GDM1 (cell line): ENCODE measurements at places on chromosomes 5 and 9.

DNA sequence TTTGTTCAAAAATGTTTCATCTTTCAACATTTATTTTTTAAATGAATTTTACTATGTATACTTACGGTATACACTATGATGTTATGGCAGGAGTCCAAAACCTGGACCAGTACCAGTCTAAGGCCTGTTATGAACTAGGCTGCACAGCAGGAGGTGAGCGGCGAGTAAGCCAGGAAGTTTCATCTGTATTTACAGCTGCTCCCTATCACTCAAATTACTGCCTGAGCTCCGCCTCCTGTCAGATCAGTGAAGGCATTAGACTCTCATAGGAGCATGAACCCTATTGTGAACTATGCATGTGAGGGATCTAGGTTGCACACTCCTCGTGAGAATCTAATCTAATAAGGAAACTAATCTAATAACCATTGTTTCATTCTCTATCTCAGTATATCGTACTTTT is 715.5 kb upstream of the PTPRD start:
- no peak for DNase-seq

- DNase-seq: no peak
Measured at GRCh38 chr5:72495410-72495809, 11.8 kb downstream of the ZNF366 start.

DNA sequence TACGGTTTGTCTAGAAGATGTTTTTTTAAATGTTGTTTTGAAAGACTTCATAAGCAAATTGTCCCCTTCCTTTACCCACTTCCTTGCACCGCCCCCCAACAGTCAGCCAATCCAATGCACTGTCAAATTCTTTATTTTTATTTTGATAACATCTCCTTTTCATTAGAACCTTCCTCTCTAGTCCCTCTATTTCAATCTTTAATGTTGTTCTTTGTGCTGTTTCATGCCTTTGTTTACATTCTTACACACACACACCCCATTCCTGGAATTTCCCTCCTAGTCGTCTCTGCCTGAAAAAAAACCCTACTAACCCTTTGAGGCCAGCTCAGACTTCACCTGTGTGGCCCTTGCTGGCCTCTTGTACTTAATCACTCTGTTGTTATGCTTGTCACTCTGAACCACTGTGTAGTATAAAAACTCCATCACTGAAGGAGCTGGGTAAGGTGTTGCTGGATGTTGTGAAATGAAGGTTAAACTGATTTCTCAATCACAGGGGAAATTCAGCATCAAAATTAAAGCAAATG is 133.4 kb downstream of the UGCG start:
- no peak for DNase-seq

DNA sequence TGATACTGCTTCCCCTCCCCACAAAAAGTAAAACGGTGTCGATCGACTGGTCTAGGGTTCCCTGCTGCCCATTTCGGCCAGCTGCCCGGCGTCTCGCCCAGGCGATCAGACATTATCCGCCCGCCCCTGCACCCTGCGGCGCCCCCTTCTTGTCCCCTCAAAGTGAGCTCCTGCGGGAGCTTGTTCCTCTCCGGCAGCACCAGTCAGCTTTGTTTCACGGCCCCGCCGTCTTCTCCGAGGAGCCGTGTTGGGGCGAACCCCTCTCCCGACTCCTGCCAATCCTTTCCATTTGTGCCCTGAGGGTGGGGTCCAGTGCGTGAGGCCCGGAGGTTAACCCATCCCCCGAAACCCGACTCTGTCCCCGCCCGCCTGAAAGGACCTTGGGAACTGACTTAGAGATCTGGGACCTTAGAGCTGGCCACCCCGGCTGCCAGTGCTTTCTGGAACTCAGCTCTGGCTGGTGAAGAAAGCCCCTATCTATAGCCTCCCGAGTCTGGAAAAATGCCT is 518 bp downstream of the UBE2B start:
- no peak for DNase-seq

- DNase-seq: no peak
Measured at GRCh38 chr5:129399069-129399468, 61.0 kb upstream of the ADAMTS19 start.

DNA sequence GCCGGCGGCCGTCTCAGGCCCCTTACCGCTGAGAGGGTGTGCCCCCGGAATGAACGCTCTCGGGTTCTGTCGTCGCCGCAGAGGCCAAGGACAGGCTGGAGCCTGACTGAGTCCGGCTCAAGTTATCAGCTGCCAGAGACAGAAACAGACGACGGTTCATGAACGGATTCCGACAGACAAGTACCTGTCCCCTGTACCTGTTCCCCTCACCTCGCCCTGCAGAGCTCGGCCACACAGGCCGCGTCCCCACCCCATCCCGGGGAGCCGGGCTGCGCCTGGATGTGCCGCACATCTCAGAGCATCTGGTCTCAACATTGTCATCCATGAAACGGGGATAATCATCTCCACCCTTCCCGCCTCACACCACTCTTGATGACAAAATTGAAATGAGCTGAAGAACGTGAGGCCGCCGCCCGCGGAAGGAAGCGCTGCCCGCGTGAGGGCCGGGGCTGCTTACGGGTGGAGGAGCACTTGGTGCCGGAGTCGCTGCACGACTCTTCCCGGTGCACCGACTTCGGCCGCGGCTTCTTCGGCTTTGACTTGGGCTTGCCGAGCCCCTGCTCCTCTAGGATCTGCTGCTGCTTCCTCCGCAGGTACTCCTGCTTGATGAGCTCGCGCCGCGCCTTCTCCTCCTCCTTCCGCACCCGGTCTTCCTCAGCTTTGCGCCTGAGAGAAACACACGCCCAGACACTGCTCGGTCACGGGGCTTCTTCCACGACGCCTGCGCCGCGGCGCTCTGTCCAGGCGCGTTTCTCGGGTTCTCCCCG is 89.2 kb downstream of the CAMSAP1 start:
- no peak for DNase-seq

GRCh38 chr9:72734631-72735030 is 213.2 kb downstream of the TMC1 start:
- no peak for DNase-seq

DNA sequence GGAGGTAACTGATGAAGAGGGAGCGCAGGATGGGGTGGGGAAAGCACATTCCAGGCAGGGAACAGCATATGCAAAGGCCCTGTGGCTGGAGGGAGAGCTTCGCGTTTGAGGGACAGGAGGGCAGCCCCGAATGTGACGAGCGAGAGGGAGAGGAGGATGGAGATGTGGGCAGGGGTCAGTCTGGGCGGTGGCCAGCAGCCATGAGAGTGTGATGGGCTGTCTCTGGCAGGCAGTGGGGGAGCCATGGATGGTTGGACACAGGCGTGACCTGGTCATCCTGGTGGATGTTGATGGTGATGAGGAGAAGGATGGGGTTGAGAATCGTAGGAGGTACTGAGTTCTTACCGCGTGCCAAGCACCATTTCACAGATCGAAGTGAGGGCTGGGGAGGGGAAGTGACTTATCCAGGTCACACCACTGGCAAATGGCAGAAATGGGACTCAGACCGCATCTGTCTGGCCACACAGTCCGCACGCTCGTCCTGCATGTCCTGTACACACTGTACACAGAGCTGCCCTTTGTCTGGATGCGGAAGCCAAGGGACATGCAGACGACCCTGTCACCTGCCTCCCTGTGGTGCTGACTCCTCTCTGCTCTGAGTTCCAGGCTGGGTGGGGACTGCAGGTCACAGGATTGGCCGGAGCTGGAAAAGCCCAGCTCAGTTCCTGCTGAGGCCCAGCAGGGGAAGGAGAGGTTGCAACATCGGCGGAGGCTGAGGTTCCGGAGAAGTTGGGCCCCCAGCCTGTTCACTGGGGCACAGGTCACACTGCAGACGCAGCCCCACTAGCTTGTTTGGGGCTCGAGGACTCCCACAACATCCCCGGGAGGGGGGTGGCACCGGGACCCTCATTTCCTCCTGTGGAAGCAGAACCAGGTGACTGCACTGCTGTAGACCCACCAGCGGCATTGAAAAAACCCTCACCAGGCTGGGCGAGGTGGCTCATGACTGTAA is 165.6 kb upstream of the IER5L start:
- no peak for DNase-seq

GRCh38 chr9:73152953-73153352 is 1.3 kb downstream of the ANXA1 start:
- DNase-seq: no peak

DNA sequence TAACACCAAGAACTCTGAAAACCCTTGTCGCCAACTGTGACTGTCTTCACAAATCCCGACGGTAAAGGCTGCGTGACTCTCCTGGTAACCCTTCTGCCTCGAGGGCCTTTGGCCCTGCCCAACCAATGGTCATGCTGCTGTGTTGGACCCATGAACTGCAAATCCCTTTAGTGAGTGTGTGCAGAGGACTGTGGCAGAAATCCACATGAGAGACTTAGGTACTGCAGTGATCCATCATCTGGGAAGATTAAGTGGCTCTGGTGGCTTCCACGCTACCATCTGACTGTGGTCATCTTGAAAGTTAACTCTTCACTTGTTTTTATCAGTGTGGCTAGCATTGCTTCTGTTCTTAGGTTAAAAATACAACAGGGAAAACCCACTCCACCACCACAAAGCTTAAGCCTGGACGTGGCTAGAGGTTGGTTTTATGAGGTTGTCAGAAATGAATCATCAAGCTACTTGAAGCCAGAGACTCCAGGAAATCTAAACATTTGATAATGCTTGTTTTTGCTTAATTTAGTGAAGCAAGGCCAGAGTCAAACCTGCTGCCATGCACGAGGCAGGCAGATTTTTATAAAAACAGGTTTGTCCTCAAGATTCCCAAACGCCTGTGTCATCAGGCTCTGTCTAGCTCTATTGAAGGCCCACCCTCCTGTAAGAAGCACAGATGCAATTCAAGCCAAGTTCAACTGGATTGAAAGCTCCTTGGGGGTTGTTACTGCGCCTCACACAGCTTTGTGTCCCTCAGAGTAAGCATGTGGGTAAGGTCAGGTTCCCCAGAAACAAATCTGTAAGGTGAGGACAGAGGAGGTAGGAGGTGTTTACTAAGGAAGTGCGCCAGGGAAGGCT is 52.7 kb upstream of the ERCC6L2 start:
- no peak for DNase-seq

DNA sequence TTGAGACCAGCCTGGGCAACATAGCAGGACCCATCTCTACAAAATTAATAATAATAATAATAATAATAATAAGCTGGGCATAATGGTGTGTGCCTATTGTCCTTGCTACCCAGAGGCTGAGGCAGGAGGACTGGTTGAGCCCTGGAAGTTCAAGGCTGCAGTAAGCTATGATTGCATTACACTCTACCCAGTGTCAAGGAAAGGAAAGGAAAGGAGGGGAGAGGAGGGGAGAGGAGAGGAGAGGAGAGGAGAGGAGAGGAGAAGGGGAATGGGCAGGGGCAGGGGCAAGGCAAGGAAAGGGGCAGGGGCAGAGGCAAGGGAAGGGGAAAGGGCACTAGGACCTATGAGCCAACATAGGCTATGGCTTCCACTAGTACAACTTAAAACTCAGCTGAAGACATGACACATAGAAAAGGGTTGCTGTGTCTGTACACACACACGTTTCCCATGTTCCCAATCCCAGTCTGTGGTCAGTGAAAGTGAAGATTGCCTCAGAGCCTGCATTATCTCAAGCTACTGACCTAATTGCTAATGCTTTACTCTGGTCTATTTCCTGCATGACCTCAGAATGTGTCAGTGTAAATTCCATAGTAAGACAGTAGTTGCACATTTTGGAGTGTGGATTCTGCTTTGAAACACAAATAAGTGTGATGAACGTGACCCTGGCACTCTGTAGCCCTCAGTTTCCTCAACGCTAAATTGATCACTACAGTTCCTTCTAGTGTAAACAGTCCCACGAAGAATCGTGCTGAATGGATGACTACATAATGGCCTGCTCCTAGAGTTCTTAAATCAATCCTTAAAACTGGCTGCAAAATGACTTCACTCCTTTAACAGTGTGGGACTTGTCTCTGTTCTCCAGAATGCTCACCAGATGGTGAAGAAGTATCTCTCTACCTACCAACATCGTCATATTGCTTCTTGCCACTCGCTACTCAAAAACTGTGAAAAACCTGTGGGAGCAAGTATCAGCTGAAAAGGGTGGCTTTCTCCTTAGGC is 497.0 kb downstream of the RAB3C start:
- no peak for DNase-seq

- DNase-seq: no peak
Measured at GRCh38 chr5:108079753-108080152, 302.1 kb downstream of the FBXL17 start.

DNA sequence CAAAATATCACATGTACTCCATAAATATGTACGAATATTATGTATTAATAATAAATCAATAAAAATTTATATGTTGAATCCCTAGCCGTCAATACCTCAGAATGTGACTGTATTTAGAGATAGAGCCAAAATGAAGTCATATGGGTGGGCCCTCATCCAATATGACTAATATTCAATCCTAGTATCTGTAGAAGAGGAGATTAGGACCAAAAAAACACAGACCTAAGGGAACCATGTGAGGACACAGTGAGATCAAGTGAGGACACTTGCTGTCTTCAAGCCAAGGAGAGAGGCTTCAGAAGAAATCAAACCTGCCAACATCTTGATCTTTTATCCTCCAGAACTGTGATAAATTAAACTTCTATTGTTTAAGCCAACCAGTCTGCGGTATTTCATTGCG is 3.7 kb upstream of the AMACR start:
- DNase-seq: no peak

- DNase-seq: no peak
Measured at GRCh38 chr9:123996731-123997421, 14.7 kb upstream of the LHX2 start.
